Stimulated activated CD8-positive, alpha-beta memory T cell treated with anti-CD3 and anti-CD28 coated beads, Interleukin-12 subunit alpha, Interleukin-12 subunit beta, amount 100 ng/mL, for 4 hours (primary cell): ENCODE measurements at places on chromosomes 6 and 20.

GRCh38 chr6:129801909-129802308, 59.2 kb downstream of the TMEM244 start:
- DNase-seq: no peak

DNA sequence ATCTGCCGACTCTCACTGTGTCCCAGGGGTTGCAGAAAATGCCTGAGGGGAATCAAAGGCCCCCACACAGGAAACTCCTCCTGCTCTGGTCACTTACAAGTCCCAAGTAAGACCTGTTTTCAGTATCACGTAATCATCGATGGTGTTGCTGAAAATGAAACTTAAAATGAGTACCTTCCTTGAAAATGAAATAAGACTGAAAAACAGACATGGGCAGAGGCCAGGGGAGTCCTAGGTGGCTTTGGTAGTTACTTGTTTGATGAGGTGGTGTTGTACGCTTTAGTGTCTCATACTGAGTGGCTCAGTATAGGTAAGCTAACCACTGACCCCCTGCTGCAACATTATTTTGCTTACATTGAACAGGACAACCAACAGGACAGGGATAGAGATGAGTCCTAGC, 43.0 kb upstream of the SYNCRIP start:
- no peak for DNase-seq

GRCh38 chr20:25476106-25477013, 68.9 kb downstream of the GINS1 start:
- DNase-seq: no peak

DNA sequence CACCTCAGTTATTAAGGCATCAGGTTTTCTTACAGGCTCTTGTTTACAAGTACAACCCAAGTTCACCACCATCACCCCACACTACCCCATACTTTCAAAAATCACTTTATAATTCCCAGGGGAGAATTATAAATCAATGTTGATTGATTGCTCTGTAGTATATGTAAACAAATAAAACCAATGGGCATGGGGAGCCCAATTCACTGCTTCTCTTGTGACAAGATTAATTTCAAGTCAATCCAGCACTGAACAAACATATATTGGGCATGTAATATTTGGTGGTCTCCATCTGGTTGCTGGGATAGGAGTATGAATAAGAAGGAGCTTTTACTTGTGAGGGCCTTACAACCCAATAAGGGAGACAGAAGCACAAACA, 95.8 kb downstream of the CLVS2 start:
- no peak for DNase-seq

DNA sequence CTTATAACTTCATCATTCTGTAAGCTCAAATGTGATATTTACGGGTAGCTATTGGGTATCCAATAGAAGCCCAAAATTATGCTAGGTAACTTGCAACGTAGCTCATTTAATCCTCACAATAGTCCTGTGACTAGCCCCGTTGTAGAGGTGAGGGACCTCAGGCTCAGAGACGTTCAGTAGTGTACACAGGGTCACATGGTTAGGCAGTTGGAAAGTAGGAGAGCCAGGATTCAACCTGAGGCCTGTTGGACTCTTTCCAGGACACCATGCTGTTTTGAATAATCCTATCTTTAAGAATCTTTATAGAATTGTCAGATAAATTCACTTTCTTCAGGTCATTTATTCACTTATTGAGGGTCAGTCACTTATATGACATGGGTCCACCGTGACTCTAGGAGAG, 9.2 kb upstream of the ELOVL2 start:
- DNase-seq: no peak

DNA sequence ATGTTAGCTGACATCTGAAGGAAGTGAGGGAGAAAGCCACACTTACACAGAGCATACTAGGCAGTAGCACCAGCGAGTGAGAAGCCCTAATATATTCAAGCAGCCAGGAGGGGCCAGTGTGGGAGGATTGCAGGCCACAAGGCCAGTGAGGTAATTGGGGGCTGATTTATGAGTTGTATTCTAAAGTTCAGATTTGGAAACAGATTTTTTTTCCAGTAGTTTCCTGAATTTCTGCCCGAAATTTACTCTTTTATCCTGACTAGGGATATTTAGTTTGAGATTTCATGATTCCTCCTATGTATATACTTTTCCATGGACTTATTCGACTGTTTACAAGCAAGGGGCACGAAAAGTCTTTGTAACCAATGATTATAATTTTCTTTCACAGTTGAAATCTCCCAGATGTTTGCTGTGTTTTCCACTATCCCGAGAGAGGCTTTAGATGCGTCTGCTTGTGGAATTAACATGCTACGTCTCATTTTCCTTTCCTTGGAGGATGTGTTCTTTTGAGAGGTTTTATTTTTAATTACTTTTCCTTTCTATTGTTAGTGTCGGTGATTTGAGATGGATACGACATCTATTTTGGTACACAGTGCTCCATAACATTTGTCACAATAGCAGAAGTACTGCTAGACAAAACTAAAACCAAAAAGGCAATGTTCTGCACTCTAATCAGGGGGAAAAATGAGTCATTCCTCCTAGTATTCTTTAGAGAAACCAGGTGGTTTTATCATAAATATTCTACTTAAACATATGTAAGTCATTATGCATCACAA, 356.3 kb upstream of the HSF2 start:
- no peak for DNase-seq
